ENCODE measurements at places on chromosomes 11 and 22.

DNA sequence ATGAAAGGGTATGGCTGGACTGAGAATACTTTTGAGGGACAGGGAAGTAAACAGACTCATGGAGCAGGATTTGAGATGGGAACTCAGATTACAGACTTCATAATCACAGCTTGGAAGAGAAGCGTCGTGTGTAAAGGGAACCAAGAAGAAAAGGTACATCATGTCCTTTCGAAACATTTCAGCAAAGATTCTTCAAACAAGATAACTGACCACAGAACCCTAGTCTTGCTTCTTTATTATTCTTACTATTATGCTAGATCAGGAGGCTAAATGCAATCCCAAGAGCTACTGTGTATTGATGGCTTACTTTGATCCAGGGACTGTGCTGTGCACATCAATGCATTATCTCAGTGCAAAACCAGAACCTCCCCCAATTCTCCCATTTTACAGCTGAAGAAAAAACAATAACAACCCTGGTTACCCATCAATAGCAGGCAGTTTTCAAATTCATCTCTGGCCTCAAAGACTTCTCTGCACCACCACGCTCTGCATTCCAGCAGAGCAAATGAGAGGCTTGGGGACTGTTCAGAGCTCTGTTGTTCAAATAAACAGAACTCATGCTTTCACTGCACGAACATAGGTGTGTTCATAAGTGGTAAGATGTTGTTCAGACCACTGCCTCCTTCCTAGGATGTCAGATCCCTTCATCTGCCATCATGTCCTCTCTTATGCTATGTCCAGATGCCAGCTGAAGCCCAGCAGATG is 104.8 kb upstream of the NAV2 start:
- no peak for DNase-seq

GRCh38 chr22:39405346-39406085 is 5.9 kb downstream of the TAB1 start:
- no peak for DNase-seq

DNA sequence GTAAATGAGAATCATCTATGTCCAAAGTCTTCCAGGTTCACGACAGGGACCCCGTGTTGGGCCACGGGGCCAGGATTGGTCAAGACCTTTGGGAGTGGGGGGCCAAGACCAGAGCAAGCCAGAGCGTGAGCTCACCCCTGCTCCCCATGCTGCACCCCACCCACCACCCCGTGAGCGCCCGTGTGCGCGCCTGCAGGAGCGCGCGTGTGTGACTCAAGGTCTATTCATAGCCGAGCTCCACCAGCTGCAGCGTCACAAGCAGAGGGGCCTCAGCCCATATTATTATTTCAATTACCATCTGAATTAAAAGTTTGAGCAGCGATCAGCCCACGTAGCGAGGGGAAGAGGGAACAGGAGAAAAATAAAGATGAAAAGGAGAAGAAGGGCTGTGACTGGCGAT is 5.2 kb downstream of the KCNJ4 start:
- no peak for DNase-seq

- no peak for DNase-seq
Observed at GRCh38 chr11:77596626-77597025, 6.9 kb downstream of the AQP11 start.

- no peak for DNase-seq
Observed at GRCh38 chr11:127059750-127060149, 59.2 kb upstream of the KIRREL3 start.

- no peak for DNase-seq
Observed at GRCh38 chr11:111846063-111846462, 25.3 kb downstream of the ALG9 start.

DNA sequence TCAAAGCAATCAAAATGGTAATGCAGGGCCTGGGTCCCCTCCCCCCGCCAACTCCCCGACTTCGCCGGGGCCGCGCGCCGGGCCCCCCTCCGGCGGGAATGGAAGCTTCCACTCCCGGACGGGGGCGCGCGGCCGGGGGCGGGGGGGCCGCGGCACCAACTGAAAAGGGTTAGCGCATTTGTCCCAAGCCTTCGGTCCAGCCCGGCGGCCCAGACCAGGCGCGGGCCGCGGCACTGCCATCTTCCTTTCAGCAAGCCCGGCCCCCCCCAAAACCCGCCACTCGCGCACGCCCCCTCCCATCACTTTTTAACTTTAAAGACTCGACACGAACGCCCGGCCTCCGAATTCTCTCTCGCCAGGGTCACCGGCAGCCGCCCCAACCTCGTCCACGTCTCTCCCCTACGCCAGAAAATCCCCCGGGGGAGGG is 2.8 kb downstream of the PHF21B start:
- no peak for DNase-seq

GRCh38 chr11:9020916-9021315 is 17.1 kb upstream of the NRIP3 start:
- no peak for DNase-seq

- no peak for DNase-seq
Observed at GRCh38 chr11:75022296-75022695, 33.6 kb downstream of the NEU3 start.

DNA sequence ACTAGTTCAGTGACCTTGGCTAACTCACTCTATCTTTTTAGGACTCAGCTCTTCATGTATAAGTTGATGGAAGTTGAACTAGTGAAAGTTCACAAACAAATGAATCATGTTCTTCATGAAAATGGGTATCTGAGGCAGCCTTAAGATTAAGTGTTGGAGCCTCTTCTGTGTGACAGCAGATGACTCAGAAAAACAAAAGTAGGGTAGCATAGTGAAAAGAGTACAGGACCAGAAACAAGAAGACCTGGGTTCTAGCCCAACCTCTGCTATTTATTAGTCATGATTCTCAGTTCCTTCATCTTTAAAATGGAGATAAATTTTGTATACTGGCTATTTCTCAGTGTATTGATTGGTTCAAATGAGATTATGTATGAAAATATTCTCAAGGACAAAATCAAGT is 60.2 kb downstream of the USP35 start:
- DNase-seq: no peak

DNA sequence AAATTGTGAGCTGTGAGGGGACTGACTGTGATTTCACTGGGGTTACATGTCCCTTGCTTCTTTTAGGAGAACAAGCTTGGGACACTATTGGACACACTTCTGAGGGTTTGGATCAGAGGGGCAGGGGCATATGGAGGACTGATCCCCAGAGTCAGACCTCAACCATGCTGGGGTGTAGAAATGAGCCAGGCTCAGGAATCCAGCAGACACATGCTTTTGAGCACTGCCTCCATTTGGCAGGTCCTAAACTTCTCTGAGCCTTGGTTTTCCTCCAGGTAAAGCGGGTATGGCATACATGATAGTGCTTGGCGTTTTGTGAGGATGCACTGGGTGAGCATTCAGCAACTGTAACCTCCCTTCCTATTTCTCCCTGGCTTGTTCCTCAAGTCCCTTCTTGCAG is 74.7 kb downstream of the ADAMTS15 start:
- no peak for DNase-seq

- no peak for DNase-seq
Observed at GRCh38 chr11:33383920-33384209, 126.7 kb downstream of the HIPK3 start.

DNA sequence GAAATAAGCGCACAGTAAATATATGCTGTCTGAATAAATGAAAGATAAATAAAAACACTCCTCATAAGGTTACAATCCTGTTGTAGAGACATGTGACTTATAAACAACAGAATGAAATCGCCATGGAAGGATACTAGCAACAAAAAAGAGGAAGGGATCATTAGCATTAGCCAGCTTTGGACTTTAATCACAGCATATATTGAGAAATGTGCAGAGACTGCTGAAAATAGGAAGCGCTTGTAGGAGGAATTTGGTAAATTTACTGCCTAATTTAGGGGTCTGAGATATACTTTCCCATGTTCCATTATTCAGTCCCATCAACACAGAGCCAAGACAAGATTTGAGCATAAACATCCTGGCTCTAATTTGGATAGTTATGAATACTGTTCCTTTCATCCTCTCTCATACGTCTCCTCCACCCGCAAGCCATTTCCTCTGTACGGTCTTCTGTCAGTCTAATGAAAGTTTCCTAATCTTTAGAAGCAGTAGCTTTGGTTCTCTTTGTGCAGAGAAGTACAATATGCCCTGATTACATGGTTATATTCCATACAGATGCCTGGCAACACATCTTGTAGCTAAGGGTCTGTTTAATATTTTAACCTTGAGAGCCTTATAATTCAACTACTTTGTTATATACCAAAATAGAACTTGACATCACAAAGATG is 37.1 kb upstream of the AKIP1 start:
- DNase-seq: no peak
